ENCODE measurements at places on chromosomes 7 and 10.

DNA sequence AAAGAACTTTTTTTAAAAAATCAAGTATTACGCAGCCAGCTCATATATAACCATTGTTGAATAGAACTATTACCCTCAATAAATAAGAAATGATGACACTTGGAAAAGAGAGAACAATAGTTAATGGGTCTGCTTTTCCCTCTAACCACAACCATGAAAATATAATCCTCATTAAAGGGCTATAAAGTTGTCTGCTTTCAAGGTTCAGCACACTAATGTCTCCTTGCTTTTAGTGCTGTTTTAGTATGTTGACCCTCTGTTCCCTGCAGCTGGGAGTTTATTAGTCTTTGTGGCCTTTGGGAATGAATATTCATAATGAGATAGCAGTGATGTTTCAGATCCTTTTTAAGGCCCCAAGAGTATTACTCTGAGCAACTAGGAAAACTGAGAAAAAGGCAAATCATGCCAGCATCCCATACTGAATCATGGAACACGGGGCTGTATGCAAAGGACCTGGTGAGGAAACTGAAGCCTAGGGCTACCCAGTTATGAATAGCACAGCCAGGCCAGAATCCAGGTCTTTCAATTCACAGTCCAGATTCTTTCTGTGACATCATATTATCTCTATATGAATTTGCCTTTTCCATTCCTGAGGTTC lies 332.0 kb upstream of the LRGUK start:
- DNase-seq = no peak

DNA sequence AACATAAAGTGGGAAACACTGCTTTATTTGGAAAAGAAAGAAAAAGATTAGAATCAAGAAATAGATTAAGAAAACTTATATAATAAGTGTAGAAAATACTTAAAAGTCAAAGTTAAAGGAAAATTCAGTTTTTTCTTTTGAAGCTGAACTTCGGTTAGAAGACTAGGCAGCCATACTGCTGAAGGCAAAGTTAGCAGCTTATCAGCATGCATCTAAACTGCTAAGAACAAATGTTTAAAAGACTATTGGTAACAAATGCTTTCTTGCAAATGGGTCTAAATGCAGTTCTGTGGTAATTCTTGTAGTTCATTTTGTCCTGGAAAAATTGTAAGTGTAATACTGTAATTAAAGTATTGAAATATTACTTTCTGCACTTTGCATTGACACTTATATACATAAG lies 18.0 kb downstream of the MIOS start:
- no peak for DNase-seq

DNA sequence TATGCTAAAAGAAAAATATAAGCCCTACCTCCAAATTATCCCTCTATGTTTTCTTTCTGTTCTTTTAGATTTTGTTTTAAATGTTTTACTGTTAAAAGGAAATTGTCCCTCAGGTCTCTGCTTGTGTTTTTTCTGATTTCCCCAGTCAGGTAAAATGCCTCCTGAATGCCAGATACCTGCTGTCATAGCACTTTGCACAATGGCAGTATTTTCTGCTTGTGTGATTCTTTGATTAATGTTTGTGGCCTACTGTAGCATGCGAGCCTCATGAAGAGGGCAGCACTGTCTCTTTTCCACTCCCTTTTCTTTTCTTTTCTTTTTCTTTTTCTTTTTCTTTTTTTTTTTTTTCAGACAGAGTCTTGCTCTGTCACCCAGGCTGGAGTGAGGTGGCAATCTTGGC lies 71.2 kb downstream of the TEX36 start:
- DNase-seq = no peak

GRCh38 chr7:106617860-106618259 lies 43.1 kb downstream of the CCDC71L start:
- DNase-seq = no peak

- DNase-seq = peak; percentile 79
Observed at GRCh38 chr7:65269150-65269856, 104.4 kb upstream of the ZNF92 start.

DNA sequence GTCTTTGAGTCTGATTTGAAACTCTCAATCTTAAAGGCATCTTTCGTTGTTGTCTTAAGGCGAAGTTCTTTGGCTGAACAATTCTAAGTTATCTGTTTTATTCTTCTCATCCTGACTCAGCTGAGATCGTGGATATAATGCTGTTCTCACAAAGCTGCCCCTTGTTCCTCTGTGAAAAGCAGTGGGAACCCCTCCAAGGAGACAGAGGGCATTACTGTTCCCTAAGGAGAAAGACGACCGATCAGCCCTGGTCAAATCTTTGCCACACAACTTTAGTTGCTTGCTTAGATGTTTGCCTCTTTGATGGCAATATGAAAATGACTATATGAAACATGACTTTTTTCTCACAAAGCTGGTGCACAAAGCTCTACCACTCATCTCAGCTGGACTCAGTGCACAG lies 1016.7 kb downstream of the REEP3 start:
- no peak for DNase-seq

DNA sequence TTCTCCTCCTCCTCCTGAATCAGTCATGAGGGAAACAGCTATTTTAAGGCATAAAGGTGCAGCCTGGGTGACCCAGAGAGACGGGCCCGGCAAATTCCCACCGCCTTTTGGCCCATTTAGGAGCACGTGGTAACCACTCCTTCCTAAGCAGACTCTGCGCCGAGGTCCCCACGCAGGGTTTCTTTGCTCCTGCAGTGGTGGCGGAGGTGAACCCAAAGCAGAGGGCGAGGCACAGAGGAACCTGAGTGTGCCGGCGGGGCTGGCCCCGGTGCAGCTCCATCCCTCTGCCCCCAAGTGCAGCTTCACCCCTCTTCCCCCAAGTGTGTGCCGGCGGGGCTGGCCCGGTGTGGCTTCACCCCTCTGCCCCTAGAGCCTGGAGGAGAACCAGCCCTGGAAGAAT lies 50.6 kb downstream of the DPYSL4 start:
- DNase-seq = no peak

GRCh38 chr7:296373-296945 lies 6.5 kb downstream of the FOXL3 start:
- DNase-seq = no peak

- DNase-seq = no peak
Observed at GRCh38 chr7:103870664-103871063, 118.8 kb downstream of the RELN start.

DNA sequence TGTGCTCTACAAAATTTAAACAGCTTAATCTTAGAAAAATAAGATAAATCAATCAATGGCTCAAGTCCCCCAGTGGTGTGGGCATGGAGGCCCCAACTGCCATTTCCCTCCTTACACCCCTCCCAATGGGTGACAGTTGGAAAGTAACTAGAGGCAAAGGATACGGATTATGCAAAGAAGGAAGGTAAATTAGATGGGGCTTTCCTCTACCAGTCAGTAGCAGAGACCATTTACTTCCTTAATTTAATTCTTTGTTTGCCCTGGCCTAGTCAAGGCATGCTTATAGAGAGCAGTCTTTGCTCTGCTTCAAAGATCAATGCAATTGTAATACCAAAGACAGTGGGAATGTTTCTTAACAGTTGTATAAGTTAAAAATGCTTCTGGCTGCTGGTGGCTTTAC lies 63.3 kb upstream of the PAPSS2 start:
- no peak for DNase-seq

- no peak for DNase-seq
Observed at GRCh38 chr7:39702133-39702532, 78.8 kb downstream of the RALA start.

GRCh38 chr10:3691482-3691881 lies 93.5 kb downstream of the KLF6 start:
- DNase-seq = no peak

DNA sequence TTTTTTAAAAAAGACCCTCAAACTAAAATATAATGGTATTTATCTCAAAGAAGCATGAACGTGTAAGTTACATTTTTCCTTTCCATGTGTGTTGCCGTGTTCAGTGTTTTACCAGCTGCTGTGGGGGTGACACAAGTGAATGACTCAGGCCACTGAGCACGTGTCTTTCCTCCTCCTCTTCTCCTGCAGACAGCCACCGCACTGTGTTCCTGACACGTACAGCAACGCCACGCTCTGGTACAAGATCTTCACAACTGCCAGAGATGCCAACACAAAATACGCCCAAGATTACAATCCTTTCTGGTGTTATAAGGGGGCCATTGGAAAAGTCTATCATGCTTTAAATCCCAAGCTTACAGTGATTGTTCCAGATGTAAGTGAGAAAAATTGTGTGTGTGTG lies 29.7 kb downstream of the TMEM248 start:
- DNase-seq = no peak

- no peak for DNase-seq
Observed at GRCh38 chr7:148697256-148698006, 1.3 kb upstream of the CUL1 start.

DNA sequence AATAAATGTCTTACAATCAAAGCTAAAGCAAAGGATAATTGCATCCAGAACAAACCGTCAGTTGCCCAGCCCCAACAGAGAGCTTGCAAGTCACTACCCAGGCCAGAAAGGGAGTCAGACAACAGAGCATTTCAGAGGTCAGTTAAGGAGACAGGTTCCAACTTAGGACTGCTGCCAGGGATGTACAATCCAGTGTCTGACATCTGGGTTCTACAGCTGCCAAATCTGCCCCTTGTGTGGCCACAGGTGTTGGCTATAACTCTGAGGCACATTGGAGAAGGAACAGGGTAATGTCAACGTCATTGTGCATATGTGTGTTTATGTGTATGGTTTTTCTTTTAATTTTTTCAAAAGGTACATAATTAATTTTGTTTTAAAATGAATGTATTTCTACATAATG lies 85.2 kb upstream of the GLCCI1 start:
- no peak for DNase-seq

DNA sequence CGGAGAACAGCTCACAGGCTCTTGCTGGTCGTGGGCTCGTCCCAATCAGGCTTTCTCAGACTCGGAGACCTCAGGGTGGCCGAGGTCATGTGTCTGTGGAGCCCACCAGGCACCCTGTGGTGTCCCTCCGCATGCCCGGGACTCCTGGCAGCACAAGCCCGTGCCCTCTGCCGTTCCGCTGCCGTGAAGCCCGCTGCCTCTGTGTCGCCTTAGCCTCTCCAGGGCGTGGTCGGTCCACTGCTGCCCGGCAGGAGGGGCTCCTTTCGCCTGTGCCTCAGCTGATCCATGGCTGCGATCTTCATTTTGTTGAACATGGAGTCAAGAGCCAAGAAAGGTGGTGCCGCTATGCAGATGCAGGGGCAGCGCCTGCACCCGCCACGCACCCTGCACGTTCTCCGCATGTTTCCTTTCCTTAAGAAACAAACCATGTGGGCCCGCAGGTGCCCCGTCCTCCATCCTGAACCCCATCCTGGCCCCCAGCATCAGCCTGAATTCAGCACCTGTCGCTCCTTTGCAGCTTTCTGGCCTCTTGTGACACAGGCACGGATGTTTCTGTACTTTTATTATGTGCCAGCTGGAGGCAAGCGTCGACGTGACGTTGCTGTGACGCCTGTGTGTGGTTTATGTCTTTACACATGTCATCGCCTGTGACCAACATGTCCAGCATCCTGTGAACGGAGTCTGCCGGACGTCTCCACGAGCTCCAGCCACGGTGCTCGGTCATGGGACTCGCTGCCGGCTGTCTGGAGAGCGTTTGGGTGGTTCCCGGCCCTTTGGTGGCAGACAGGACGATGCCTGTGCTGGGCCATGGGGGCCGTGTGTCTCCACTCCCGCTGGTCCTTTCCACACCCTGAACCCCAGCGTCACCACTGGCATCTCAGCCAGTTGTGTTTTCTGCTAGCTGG lies 69.9 kb downstream of the NKX6-2 start:
- no peak for DNase-seq
